ENCODE measurements at places on chromosomes 1 and 21.

DNA sequence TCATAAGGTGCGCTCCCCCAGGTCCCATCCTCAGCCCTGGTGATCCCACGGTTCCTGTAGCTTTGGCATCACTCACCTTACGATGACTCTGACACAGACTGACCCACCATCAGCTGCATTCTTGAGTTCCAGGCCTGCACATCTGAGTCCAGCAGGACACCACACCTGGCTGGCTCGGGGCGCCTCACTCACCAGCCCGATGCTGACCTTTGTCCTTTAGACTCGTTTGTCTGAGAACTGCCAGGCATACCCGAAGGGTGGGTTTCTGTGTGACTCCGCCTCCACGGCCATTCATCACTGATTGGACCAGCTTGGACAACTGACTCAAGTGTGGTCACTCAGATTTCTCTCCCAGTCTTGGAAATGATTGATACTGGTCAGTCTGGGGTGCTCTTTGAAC lies 129.4 kb upstream of the CSF3R start:
- H3K27ac ChIP-seq: no peak overlapping the region
- H3K4me1 ChIP-seq: no peaks in the 10 kb centered on the region
- no peaks in the 10 kb centered on the region for H3K27me3 ChIP-seq
- no peaks in the 10 kb centered on the region for H3K36me3 ChIP-seq
- no peak for DNase-seq

- no peaks in the 10 kb centered on the region for H3K4me1 ChIP-seq
- H3K4me3 ChIP-seq: no peak overlapping the region
- H3K36me3 ChIP-seq: no peaks in the 10 kb centered on the region
- DNase-seq: no peak
- H3K27ac ChIP-seq: no peak overlapping the region
These were observed 30.7 kb downstream of the ALPL start for GRCh38 chr1:21539933-21540332.

DNA sequence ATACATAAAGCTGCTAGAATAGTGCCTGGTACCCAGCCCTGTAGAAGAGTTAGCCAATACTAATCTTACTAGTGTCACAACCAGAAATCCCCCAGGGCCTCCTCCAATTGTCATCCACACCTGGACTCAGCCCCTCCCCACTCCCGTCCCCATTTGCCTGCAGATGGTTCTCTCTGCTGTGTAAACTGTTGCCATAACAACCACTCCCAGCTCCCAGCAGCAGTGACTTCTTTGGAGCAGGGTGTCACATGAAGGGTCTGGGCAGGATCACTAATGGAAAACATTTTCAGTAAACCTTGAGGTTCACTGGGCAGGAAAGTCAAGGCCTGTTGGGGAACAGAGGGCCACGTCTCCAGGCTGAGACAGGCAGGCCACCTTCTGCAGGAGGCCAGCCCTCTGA lies 126.0 kb upstream of the IPO9 start:
- H3K4me1 ChIP-seq: no peaks in the 10 kb centered on the region
- H3K27ac ChIP-seq: no peak overlapping the region
- H3K27me3 ChIP-seq: no peaks in the 10 kb centered on the region
- H3K4me3 ChIP-seq: no peak overlapping the region

DNA sequence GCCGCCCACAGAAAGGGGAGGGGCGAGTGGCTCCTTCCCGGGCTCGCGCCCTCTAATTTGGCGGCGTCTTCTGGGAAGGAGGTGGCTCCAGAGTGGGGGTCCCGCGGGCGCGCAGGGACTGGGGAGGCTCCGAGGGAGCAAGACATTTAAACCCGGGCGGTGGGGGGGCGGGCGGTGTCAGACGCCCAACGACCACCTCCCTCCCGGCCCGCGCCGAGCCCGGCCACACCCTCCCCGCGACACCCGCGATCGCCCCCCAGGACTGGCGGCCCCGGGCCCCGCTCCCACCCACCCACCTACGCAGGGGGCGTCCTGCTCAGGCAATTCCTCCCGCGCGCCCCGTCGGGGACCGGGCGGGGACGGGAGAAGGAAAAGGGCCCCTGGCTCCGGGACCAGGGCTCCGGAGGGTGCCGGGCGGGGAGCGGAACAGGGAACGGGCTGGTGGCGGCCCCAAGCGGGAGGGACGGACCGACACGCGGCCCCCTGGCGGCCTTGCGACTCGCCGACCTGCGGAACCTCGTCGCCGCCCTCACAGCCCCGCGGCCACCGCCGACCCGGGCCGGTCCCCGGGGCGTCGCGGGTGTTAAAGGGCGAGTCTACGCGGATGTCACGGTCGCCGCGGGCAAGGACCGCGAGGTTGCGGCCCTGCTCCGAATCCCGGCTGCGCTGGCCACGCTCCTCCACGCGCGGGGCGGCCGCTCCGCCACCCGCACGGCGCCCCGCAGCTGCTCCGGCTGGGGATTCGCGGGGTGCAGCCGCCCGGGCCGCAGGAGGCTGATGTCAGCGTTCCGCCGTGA lies 94.0 kb upstream of the FMN2 start:
- H3K4me3 ChIP-seq: no peak overlapping the region
- peaks cover 21% of the 10 kb centered on the region for H3K27me3 ChIP-seq
- DNase-seq: no peak
- H3K4me1 ChIP-seq: no peaks in the 10 kb centered on the region

DNA sequence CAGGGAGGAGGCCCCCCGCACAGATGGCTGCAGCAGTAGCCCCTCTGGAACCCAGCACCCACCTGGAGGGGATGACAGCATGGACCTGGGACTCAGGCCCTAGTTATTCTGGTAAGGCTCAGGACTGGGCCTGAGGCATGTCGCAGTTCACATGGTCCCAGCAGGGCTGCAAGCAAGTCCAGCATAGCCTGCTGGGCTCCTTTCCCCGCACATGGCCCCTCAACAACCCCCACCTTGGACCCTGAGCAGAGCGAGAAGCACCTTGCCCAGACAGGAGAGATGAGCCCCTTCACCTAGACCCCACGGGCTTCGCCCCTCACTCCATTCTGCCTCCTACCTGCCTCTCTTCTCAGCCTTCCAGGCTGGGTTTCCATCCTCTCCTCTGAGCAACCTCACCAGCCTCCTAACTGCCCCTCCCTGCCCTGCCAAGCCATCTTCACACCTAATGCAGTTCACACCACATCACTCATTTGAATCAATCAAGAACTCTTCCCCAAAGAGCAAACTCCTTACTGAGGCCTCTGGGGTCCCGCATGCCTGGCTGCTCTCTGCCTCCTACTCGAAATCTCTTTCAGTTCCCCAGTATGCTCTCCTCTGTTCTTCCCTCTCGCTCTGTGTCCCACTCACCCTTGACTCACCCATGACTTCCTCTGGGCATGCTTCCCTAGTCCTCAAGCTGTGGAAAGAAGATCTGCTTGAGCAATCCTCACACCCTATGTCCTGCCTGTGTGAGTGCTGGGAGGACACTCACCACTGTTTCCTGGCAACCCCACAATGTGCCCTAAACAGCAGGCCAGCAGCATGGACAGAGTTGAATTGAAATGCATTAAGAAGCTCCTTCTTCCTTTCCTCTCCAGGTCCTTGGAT lies 9.4 kb upstream of the THEMIS2 start:
- peaks cover 22% of the 10 kb centered on the region for H3K4me1 ChIP-seq
- no peaks in the 10 kb centered on the region for H3K27me3 ChIP-seq
- no peak for DNase-seq
- H3K36me3 ChIP-seq: no peaks in the 10 kb centered on the region
- H3K27ac ChIP-seq: no peak overlapping the region
- no peak overlapping the region for H3K4me3 ChIP-seq

- no peak for DNase-seq
- H3K27ac ChIP-seq: no peak overlapping the region
- H3K27me3 ChIP-seq: no peaks in the 10 kb centered on the region
- no peak overlapping the region for H3K4me3 ChIP-seq
These were observed 142.0 kb downstream of the IGSF21 start for GRCh38 chr1:18249631-18250030.

DNA sequence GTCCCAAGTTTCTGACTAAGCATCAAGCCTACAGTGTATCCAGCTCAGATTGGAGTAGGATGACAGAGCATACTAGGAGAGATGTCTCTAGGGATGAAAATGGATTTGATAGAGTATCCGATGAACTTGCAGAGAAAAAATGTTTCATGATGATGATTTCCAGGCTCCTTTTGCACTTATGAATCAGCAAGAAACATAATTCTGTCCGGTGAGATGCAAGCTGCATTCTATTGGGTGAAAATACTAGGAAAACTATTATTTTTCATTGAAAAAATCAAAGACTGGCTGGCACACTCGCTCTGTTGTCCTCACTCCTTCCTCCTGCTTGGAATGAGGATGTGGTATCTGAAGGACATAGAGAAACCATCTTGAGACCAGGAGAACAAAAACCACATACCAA lies 35.4 kb upstream of the RAB3GAP2 start:
- H3K27me3 ChIP-seq: peaks cover 6% of the 10 kb centered on the region
- DNase-seq: no peak
- H3K4me3 ChIP-seq: no peak overlapping the region
- H3K4me1 ChIP-seq: no peaks in the 10 kb centered on the region
- no peak overlapping the region for H3K27ac ChIP-seq

GRCh38 chr1:208177656-208178055 lies 66.5 kb downstream of the PLXNA2 start:
- H3K36me3 ChIP-seq: no peaks in the 10 kb centered on the region
- H3K27ac ChIP-seq: no peak overlapping the region
- no peak overlapping the region for H3K4me3 ChIP-seq
- no peak for DNase-seq
- H3K27me3 ChIP-seq: no peaks in the 10 kb centered on the region
- no peaks in the 10 kb centered on the region for H3K4me1 ChIP-seq

- H3K27ac ChIP-seq: no peak overlapping the region
- no peaks in the 10 kb centered on the region for H3K4me1 ChIP-seq
- no peak for DNase-seq
- H3K36me3 ChIP-seq: no peaks in the 10 kb centered on the region
- no peak overlapping the region for H3K4me3 ChIP-seq
- H3K27me3 ChIP-seq: no peaks in the 10 kb centered on the region
These were observed 71.5 kb downstream of the MIS18A start for GRCh38 chr21:32207406-32207716.

DNA sequence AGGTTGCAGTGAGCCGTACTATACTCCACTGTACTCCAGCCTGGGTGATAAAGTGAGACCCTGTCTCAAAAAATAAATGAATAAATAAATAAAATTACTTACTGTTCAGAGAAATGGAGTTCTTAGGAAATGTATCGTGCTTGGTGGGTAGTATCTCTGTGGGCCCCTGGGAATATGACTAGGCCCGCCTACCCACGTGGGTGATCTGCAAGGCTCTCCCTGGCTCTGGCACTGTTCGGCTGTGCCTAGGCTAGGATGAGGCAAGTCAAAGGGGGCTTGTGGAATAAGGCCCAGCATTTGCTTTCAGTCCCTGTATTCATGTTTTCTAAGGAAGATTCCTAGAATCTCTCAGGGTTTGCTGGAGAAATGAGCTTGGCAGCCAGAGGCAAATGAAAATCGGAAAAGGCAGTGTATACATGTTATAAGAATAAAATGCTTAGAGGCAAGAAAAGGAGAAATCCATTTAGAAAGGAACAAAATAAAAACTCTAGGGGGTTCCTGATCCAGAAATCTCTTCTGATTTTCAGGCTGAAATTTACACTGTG lies 4.5 kb upstream of the CSRP1 start:
- H3K4me3 ChIP-seq: no peak overlapping the region
- H3K36me3 ChIP-seq: no peaks in the 10 kb centered on the region
- DNase-seq: no peak
- H3K27ac ChIP-seq: no peak overlapping the region

DNA sequence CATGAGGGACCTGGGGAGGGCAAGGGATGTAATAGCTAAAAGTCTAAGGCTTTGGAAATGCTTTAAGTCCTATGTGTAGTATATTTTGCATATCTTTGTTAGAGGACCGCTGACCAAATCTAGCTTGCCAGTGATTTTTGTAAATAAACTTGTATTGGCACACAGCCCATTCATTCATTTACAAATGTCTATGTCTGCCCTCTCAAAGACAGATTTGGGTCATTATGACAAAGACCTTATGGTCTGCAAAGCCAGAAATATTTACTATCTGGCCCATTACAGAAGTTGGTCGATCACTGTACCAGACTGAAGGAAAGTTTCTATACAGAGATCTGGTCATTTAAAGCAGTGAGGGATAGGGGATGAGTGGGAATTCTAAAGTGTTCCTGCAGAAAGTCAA lies 120.1 kb upstream of the RAVER2 start:
- DNase-seq: no peak
- no peaks in the 10 kb centered on the region for H3K36me3 ChIP-seq
- H3K27ac ChIP-seq: no peak overlapping the region
- H3K4me1 ChIP-seq: no peaks in the 10 kb centered on the region
- H3K27me3 ChIP-seq: no peaks in the 10 kb centered on the region
- H3K4me3 ChIP-seq: no peak overlapping the region

DNA sequence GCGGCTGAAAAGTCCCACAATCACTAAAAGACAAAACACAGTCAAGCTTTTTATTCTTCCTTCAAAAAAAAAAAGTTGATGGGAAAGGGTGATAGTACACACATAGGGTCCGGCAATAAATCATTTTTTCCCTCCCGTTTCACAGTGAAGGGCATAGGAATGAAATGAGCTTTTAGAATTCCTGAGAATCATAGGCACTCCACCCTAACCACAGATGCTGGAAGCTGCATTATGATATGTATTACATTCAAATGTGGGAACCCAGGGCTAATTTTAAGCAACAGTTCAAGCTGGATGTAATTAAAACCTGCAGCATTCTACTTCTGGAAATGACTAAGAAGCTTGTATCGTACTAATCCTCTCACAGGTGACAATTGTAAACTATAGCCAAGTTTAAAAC lies 75.7 kb upstream of the KCNJ15 start:
- no peak overlapping the region for H3K27ac ChIP-seq
- no peak overlapping the region for H3K4me3 ChIP-seq
- no peaks in the 10 kb centered on the region for H3K36me3 ChIP-seq
- no peaks in the 10 kb centered on the region for H3K4me1 ChIP-seq
- H3K27me3 ChIP-seq: no peaks in the 10 kb centered on the region
- DNase-seq: no peak

DNA sequence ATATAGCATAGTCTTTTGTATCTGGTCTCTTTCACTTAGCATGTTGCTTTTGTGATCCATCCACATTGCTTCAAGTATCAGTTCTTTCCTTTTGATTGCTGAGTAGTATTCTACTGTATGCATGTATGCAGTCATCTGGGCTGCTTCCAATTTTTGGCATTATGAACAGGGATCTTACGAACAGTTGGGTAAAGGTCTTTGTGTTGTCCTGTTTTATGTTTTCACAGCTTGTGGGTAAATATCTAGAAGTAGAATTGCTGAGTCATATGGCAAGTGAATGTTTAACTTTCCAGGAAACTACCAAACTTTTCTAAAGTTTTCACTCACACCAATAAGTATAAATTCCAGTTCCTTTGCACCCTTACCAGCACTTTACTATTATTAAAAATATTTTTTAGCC lies 60.9 kb downstream of the LHX4 start:
- no peak overlapping the region for H3K27ac ChIP-seq
- peaks cover 5% of the 10 kb centered on the region for H3K36me3 ChIP-seq
- no peaks in the 10 kb centered on the region for H3K27me3 ChIP-seq
- H3K4me3 ChIP-seq: no peak overlapping the region

GRCh38 chr1:61519631-61520030 lies 205.3 kb downstream of the TM2D1 start:
- no peaks in the 10 kb centered on the region for H3K36me3 ChIP-seq
- no peak for DNase-seq
- H3K4me1 ChIP-seq: no peaks in the 10 kb centered on the region
- no peak overlapping the region for H3K27ac ChIP-seq
